Panc1 (cell line): ENCODE measurements at places on chromosomes 4 and X.

GRCh38 chr4:172169871-172170270 lies 356.7 kb downstream of the GALNTL6 start:
- no peak for DNase-seq
- no peak overlapping the region for H3K27ac ChIP-seq
- H3K4me3 ChIP-seq = no peak overlapping the region
- no peaks in the 10 kb centered on the region for H3K4me1 ChIP-seq

DNA sequence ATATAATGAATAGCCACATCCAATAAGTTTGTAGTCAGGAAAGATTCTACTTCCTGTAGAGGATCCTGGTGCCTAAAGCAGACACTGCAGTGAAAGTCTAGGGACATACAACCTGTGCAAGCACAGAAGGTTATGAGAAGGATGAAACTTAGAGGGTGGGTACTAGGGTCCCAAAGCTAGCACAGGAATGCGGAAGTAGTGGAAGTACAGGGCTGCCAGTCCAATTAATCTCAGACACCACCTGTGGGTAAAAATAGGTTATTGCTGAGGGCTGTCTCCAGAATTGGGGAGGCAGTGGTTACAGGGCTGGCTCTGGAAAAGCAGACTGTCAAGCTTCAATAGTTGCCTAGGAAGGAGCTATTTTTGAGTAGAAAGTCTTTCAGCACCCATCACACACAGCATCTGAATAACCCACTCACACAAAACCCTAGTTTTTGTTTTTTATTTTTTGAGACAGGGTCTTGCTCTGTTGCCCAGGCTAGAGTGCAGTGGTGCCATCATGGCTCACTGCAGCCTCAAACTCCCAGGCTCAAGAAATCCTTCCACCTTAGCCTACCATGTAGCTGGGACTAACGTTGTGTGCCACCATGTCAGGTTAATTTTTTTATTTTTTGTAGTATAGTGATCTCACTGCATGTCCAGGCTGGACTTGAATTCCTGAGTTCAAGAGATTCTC lies 50.8 kb upstream of the ELF2 start:
- no peaks in the 10 kb centered on the region for H3K27me3 ChIP-seq
- no peak for DNase-seq
- no peaks in the 10 kb centered on the region for H3K36me3 ChIP-seq
- H3K4me3 ChIP-seq = no peak overlapping the region
- no peak overlapping the region for H3K27ac ChIP-seq

- H3K27me3 ChIP-seq = no peaks in the 10 kb centered on the region
- H3K36me3 ChIP-seq = no peaks in the 10 kb centered on the region
- H3K4me1 ChIP-seq = no peaks in the 10 kb centered on the region
Measured at GRCh38 chrX:103932133-103932532, 30.3 kb upstream of the TMSB15B start.

- no peaks in the 10 kb centered on the region for H3K36me3 ChIP-seq
- no peak for DNase-seq
- H3K27ac ChIP-seq = no peak overlapping the region
- H3K4me3 ChIP-seq = no peak overlapping the region
Measured at GRCh38 chrX:129139837-129140598, 383.3 kb downstream of the SMARCA1 start.

DNA sequence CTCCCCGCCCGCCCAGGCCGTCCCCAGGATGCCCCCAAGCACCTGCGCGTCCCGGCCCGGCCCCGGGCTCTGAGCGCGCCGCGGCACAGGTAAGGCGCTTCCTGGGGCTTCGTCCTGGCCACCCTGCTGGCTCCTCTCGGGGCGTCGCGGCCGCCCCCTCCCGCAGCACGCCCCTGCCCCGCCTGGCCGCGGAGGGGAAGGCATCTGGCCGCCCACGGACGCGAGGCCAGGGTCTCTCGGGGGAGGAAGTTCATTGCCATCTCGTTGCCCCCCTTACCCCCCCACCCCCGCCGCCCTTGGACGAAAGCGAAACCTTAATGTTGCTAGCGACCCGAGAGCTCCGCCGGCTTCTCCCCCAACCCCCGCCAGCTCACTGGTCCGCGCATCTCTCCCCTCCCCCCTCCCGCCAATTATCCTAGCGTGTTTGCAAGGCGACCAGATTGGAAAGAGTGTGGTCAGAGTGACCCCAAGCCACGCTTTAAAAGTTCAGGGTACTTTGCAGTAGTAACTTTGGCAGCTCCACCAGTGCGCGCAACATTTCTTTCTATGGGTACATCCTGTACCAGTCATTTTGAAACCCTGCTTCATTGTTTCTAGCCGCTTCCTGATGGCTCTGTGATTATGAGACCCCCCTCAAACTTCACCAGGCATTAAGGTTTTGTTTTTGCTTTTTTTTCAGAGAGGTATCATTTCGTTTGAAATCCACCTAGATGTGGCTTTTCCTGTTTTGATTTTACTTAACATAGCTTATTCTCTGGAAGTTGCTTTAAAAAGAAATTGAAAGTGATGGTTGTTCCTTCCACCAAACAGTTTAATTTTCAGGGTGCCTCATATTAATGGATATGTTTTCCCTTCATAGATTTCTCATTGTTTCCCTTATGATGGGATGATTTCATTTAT lies 626 bp downstream of the TBC1D1 start:
- H3K36me3 ChIP-seq = no peaks in the 10 kb centered on the region
- H3K4me1 ChIP-seq = no peaks in the 10 kb centered on the region
- peak overlapping the region; percentile 32 for H3K4me3 ChIP-seq

GRCh38 chr4:180850318-180850940 lies 1392.8 kb upstream of the TENM3 start:
- no peaks in the 10 kb centered on the region for H3K36me3 ChIP-seq
- no peak for DNase-seq
- no peaks in the 10 kb centered on the region for H3K4me1 ChIP-seq
- H3K27ac ChIP-seq = no peak overlapping the region

GRCh38 chr4:40055511-40055862 lies 1.2 kb upstream of the N4BP2 start:
- DNase-seq = no peak
- H3K4me3 ChIP-seq = peak overlapping the region; percentile 73
- peaks cover 6% of the 10 kb centered on the region; the same call in 1 of the 2 replicates for H3K4me1 ChIP-seq
- H3K36me3 ChIP-seq = no peaks in the 10 kb centered on the region

DNA sequence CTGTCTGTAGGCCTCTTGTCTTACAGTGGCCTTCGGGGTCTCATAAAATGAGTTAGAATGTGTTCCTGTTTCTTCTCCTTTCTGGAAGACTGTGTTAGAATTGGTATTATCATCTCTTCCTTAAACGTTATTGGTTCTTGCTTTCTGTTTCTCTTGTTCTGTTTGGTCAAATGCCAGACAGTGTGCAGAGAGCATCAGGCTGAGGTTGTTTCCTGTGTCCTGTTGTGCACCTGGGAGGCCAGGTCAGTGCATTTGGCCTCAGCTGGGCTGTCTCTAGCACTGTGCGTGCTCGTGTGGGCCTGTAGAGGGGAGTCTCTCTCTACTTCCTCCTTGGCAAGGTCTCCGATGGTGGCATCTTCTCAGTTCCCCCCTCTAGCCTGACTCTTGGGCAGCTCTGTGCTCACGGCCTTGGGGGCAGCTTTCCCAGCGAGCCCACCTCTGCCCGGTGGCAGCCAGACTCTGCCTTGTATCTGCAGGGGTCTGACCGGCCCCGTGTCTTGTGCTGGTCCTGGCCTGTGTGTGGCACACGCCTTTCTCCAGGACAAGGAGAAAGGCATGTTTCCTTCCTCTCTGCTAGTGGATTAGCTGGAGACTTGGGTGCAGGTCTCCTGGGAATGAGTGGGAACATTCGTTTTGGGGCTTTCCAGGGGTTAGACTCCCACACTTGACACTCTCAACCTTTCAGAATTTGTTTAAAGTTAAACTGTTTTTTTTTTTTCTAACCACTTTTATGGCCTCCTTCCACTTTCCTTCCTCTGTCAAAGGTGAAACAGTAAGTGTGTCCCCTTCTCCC lies 62.3 kb downstream of the FAM193A start:
- H3K27ac ChIP-seq = no peak overlapping the region
- H3K4me3 ChIP-seq = no peak overlapping the region
- no peaks in the 10 kb centered on the region for H3K27me3 ChIP-seq
- H3K4me1 ChIP-seq = peaks cover 18% of the 10 kb centered on the region

DNA sequence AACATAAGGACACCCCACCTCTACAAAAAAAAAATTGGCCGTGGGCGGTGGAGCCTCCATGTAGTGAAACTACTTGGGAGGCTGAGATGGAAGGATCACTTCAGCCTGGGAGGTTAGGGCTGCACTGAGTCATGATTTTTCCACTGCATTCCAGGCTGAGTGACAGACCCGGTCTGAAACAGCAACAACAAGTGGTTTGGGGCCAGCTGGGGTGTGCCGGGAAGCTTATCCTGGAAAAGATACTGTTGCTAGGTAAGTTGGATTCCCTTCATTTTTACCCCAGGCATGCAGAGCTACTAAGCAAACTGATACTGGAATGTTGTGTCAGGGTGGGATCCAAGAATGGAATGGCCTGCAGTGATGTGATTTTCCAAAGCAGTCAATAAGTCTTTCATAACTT lies 57.0 kb downstream of the XAGE2 start:
- no peaks in the 10 kb centered on the region for H3K4me1 ChIP-seq
- no peak for DNase-seq
- no peaks in the 10 kb centered on the region; the same call in 1 of the 2 replicates for H3K27me3 ChIP-seq
- H3K4me3 ChIP-seq = no peak overlapping the region
- H3K27ac ChIP-seq = no peak overlapping the region
- no peaks in the 10 kb centered on the region for H3K36me3 ChIP-seq

GRCh38 chrX:133366735-133367134 lies 48.6 kb downstream of the GPC4 start:
- H3K36me3 ChIP-seq = no peaks in the 10 kb centered on the region
- no peak overlapping the region for H3K27ac ChIP-seq
- DNase-seq = no peak
- no peak overlapping the region for H3K4me3 ChIP-seq

DNA sequence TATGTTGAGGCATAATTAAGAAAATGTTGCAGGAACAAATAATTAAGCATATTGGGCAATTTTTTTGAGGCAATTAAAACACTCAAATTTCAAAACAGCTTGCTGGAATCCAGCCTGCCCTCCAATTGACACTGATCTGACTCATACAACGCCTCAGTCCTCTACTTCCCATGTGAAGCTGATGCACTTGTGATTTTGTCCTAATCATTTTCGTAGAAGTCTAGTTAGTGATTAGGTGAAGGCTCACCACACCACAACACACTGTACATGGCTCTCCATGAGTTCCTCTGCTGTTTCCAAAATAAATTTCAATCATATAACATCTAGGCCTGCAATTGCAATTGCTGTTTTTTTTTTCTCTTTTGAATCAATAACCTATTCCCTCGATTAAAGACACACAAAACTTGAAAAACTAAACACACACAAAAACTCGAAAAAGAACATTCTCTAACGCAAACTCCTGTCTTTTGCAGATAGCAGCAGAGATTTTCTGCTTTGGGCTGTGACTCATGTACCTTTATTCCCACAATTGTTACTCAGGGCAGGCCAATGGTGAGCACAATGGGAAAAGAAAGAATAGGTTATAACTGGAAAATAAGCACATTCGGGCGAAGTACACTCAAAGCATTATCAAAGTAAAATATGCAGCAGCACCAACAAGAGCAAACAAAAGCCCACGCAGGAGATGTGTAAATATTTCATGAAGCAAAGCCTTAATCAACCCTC lies 1.7 kb downstream of the GPRIN3 start:
- DNase-seq = no peak
- H3K4me1 ChIP-seq = no peaks in the 10 kb centered on the region
- no peaks in the 10 kb centered on the region for H3K36me3 ChIP-seq
- H3K4me3 ChIP-seq = no peak overlapping the region
- no peak overlapping the region for H3K27ac ChIP-seq
- peaks cover 3% of the 10 kb centered on the region; the same call in 1 of the 2 replicates for H3K27me3 ChIP-seq

GRCh38 chr4:52712251-52713130 lies 38.7 kb downstream of the ERVMER34-1 start:
- peaks cover 14% of the 10 kb centered on the region for H3K36me3 ChIP-seq
- peak overlapping the region; percentile 80 for H3K4me3 ChIP-seq
- peak overlapping the region; percentile 86 for H3K27ac ChIP-seq
- no peaks in the 10 kb centered on the region for H3K27me3 ChIP-seq

DNA sequence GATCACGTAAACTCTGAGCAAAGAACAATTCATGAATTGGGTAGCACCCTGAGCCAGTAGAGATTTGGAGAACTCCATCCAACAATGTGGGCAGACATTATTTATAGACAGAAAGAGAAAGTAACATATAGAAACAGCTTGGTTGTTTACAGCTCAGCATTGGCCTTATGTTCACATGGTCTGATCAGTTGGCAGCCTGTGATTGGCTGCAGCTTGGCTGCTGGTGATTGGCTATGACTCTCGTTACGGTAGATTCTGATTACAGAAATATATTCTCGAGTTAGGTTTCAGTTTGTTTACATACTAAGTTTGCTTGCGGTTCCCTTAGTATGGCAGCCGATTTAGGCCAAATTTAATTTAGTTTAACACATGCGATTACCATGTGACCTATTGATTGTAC lies 663.4 kb downstream of the RAPGEF2 start:
- no peaks in the 10 kb centered on the region for H3K4me1 ChIP-seq
- DNase-seq = no peak
- H3K36me3 ChIP-seq = no peaks in the 10 kb centered on the region
